ENCODE measurements at places on chromosomes 12 and 14.

- DNase-seq, result no peak
Observed at GRCh38 chr14:93716002-93716745, 72.1 kb downstream of the PRIMA1 start.

- DNase-seq, result no peak
Observed at GRCh38 chr14:92792885-92793284, 1.2 kb upstream of the GOLGA5 start.

DNA sequence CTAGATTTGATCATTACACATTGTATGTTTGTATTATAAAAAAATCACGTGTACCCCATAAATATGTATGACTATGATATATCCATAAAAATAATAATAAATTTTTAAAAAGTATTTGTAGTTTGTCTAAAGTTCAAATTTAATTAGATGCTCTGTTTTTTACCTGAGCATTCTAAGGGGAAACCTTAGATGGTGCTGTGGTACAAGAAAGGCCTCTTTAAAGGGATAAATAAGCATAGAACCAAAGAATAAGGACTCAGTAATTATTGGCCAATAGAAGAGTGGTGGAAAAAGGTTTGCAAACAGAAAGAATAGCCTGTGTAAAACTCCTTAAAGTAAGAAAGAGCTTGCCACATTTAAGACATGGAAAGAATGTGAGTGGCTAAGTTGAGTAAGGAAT, 580.1 kb upstream of the SEL1L start:
- no peak for DNase-seq

GRCh38 chr14:75141062-75141461, 14.2 kb upstream of the NEK9 start:
- no peak for DNase-seq

DNA sequence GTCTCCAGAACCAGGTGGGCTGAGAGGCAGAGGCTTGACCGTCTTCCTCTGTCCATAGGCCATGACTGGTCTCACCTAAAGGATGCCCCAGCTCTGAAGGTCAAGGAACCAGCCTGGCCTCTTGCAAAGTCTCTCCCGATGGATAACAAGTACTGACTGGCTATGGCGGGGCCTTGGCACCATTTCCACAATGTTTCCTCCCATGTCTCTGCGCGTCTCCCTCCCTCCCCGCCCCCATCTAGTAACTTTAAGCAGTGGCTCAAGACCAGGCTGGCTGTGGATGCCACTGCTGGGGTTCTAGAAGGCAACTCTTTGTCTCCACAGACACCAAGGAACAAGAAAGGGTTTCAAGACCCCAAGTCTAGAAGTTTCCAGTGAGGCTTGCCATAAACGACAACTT, 275.5 kb downstream of the DPF3 start:
- DNase-seq, result no peak

GRCh38 chr12:61757831-61758505, 502.2 kb upstream of the USP15 start:
- no peak for DNase-seq

DNA sequence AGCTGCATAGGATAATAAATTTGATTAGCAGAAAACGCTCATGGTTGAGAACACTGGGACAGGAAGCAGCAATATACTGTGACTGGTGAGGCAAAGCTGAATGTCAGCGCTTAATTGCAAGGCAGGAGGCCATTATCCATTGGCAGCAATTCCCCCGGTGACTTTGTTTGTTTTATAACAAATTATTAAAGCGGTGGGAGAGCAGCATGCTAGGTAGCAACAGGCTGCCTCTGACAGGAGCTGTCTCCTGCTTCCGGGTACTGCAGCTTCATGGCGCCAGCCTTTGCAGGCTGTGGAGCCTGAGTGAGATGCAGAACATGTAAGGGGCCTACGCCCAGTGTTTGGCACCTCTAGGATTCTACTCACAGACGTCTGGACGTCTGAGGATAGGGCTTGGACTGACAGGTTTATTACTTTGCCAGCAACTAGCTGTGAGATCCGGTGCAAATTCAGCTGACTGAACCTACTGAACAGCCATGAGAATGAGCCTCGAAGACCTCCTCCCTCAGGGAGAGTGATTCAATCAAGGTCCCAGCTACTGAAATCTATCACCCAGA, 82.1 kb upstream of the SSTR1 start:
- no peak for DNase-seq

- no peak for DNase-seq
Observed at GRCh38 chr12:48768147-48768546, 20.7 kb downstream of the ADCY6 start.

DNA sequence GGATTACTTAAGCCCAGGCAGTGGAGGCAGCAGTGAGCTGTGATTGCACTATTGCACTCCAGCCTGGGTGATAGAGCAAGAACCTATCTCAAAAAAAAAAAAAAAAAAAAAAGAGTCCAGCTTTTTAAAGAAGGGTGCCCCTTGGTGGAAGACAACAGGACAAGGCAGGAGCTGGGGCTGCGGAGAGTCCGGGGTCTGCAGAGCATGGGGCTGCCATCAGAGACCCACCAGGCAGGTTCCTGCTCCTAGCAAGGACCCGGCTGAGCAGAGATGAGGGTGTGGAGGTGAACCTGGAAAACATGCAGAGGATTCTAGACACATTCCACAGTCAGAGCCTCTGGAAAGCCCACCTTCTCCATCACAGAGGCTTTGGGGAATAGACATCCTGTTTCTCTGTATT, 21.0 kb upstream of the CIPC start:
- DNase-seq, result no peak

GRCh38 chr12:26327975-26328644, 132.7 kb downstream of the SSPN start:
- DNase-seq, result no peak

DNA sequence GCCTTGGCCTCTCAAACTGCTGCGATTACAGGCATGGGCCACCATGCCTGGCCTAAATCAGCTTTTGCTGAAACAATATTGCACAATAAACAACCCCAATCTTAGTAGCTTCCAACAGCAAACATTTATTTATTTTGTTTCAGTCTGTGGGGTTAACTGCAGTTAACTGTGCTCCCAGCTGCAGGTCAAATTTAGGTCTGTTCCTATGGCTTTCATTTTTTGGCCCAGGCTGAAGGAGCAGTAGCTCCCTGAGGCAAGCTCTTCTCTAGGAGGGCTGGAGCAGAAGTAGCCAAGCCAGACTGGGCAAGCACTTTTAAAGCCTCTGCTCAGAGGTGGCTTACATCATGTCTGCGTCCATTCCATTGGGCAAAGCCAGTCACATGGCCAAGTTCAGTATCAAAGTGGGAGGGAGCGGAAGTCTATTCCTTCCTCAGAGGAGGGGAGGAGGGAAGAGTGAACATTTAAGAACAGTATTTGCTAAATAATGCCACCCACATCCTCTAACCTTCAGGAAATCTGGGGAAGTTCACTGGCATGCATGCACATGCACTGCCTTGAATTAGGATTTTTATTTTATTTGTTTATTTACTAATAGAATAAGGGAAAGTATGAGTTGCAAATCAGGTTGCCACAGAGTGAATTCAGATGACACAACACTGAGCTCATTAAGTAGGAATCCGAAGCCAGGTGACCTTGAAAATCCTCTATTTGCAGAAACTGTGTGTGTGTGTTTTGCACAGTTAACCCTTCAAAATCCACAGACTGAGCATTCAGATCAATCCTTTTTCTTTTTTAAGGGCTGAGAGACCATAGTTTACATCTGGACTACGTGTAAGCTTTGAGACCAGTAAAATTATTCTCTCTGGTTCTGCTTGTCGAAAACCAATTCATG, 122.0 kb upstream of the SEL1L start:
- DNase-seq, result no peak

- no peak for DNase-seq
Observed at GRCh38 chr12:4431436-4431835, 14.2 kb downstream of the FGF6 start.

DNA sequence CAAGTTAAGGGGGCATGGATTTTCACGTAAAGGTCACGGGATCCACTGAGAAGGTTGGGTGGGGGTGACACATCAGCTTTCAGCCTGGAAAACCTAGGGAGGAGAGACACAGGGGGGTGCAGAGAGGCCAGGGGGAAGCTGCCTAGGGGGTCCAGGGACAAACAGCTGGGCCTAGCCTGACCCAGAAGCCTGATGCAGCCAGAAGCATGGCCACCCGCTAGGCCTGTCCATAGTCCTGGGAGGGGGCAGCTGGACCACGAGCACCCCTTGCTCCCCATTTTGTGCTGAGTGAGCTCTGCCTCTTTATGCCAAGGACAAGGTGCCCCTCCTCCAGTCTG, 322.7 kb upstream of the RTL1 start:
- no peak for DNase-seq

DNA sequence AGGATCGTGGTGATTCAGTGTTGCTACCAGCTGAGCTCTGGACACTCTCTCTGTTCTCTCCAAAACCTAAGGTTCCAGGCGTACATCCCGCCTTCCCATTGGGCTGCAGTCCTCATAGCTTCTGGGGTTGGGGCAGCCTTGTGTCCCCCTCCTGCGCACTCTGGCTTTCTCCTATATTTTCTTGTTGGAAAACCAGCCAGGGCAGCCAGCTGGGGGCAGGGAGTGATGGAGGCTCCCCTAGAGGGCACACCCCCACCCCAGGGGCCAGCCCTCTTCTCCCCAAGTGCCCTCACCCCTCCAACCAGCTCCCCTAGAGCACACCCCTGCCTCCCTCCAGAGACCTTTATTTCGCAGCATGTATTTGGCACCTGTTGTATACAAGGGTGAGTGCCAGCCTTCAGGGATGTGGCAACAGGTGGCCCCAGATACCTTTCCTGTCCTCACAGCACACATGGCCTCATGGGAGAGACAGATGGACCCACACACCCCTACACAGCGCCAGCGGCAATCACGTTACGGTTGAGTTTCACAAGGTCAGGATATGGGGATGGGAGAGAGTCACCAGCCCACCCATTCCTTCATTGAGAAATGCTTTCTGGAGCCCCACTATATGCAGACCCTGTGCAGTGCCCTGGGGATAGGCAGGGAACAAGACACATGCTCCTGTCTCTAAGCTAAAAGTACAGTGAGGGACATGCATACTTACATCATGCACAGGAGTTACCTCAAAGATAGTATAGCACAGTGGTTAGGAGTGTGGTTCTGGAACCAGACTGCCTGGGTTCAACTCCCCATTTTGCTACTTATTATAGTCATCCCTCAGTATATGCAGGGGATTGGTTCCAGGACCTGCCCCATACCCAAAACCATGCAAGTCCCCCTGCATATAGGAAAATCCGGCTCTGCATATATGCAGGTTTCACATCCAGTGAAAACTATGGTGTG, 141.1 kb downstream of the PHETA1 start:
- no peak for DNase-seq

DNA sequence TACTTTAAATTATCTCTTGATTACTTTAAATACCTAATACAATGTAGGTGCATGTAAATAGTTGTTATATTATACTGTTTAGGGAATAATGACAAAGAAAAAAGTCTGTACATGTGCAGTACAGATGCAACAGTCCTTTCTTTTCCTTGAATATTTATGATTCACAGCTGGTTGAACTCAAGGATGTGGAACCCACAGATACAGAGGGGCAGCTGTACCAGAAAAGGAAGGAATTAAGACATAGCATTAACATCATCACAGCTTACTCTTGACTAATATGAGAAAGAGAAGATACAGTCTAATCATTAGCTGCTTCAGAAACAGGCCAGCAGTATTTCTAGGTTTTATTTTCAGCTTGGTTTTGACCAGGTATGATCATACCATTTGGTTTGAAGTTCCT, 34.7 kb upstream of the AP4S1 start:
- DNase-seq, result no peak

DNA sequence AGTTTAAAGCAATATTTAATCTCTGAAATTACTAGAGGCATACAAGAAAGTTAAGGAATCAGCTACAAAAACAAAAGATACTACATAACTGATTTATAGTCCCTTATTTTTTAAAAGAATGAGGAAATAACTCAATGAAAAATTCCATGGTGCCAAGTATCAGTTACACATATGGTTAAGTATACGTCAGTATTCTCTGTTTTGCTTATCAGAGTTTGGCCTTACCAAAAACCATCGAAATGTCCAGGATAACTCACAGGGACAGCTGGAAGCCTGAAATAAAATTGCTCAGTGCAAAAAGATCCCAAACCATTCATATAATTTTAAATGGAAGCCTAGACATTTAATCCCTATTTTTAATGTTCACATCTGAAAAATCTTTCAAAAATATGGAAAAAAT, 3.6 kb downstream of the CFL2 start:
- no peak for DNase-seq

- no peak for DNase-seq
Observed at GRCh38 chr12:46692606-46693005, 133.2 kb downstream of the SLC38A4 start.

DNA sequence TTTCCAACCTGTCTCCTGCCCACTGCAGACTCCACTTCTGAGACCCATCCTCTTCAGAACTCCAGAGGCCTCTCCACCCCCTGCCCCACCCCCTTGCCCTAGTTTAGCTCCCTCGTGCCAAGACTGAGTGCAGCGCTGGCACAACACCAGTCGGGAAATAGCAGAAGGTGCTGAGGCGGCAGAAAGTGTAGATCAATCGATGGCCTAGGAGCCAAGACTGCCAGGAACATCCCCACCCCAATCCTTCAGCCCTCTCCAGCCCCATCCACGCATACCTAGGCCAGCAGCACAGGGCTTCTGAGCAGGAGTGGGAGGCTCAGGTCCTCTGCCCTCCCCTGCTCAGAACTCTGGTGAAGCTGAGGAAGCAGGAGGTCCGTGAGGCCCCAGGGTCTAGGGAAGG, 1.1 kb downstream of the CPNE6 start:
- no peak for DNase-seq

GRCh38 chr12:31958569-31959160, 550 bp upstream of the RESF1 start:
- no peak for DNase-seq

DNA sequence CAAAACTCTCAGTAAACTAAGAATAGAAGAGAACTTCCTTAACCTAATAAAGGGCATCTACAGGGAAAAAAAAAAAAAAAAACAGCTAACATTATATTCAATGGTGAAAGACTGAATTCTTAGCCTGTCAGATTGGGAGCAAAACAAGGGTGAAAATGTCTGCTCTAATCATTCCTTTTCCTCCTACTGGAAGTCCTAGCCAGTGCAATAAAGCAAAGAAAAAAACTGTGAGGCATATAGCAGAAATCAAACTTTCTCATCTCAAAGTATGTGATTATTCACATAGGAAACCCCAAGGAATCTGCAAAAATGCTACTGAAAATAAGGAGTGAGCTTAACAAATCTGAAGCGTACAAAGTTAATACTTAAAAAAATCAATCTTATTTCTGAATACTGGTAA, 170.7 kb downstream of the NUAK1 start:
- no peak for DNase-seq

GRCh38 chr12:15558915-15559528, 230.2 kb downstream of the EPS8 start:
- DNase-seq, result no peak

- DNase-seq, result no peak
Observed at GRCh38 chr14:38004610-38004879, 203.2 kb upstream of the SSTR1 start.

GRCh38 chr14:41960281-41960680, 353.6 kb downstream of the LRFN5 start:
- DNase-seq, result no peak

DNA sequence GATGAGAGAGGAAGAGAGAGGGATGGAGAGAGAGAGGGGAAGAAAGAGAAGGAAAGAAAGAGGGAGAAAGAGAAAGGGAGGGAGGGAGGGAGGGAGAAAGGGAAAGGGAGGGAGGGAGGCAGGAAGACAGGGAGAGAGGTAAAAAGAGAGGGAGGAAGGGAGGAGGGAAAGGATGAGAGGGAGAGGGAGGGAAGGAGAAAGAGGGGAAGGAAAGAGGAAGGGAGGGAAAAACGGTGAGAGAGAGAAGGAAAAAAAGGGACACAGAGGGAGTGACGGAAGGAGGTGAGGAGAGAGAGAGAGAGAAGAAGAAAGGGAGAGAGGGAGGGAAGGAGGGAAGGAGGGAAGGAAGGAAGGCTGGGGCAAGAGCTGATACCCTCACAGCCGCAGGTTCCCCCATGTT, 56.8 kb downstream of the FOXN3 start:
- no peak for DNase-seq

All from CD8-positive, alpha-beta memory T cell (primary cell).